ENCODE measurements at places on chromosomes 5 and 9.

DNA sequence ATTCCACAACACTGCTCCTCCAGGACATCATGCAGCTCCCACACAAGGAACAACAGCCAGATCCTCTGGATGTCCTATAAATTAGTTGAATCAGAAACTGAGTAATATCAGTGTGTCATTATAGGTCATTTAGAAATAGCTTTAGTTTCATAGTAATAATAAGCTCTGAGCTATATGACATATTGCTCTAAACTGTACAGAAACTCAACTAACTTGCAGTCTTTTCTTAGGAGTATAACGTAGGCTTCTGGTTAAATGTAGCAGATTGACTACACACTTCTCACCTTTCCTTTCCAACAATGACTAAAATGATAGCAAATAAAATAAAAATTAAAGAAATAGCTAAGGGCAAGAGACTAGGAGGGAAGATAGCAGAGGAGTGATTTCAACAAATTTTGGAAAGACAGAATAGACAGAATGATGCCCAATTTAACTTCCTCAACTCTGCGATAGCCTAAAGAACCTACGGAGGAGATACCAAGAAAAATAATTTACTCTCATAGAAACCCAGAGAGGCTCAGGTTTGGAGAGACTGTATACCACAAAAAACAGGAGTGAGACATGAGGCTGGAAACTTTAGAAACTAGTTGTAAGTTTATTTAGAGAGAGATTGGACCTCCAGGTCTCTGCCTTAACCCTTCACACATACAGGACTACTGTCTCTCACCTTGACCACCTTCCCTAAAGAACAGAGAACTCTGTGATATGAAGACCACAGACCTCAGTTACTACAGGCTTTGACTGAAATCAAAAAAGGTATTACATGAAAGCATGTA, 193.7 kb downstream of the TSSK1B start:
- no peak for DNase-seq

DNA sequence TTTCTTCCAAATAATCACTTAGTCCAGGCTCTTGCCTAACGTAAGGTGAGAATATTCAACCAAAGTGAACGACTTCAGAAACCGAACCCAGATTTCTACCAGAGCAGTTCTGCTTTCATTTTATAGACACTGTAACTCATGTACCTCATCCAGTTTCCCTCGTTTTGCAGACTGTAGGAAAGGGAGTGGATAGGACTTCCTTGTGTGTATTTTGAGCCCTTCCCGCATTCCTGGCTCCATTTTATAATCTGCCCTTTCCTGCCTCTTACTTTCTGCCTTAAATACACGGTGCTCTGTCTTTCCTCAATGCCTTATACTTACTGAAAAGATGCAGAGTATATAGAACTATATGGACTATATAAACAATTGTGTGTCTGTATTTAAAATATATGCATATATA, 20.8 kb downstream of the MINAR2 start:
- DNase-seq, result no peak

DNA sequence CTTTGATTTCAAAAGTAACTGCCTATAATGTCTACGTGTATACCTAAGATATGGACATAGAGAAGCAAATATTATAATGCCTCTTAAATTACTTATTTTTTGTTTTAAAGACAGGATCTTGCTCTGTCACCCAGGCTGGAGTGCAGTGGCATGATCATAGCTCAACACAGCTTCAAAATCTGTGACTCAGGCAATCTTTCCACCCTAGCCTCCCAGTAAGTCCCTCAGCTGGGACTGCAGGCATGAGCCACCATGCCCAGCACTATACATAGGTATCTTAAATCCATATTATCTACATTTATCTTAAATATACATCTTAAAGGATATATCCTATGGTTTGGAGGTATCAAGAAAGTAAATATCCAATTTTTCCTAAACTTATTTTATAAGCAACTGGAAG, 261.2 kb downstream of the ARL15 start:
- no peak for DNase-seq

DNA sequence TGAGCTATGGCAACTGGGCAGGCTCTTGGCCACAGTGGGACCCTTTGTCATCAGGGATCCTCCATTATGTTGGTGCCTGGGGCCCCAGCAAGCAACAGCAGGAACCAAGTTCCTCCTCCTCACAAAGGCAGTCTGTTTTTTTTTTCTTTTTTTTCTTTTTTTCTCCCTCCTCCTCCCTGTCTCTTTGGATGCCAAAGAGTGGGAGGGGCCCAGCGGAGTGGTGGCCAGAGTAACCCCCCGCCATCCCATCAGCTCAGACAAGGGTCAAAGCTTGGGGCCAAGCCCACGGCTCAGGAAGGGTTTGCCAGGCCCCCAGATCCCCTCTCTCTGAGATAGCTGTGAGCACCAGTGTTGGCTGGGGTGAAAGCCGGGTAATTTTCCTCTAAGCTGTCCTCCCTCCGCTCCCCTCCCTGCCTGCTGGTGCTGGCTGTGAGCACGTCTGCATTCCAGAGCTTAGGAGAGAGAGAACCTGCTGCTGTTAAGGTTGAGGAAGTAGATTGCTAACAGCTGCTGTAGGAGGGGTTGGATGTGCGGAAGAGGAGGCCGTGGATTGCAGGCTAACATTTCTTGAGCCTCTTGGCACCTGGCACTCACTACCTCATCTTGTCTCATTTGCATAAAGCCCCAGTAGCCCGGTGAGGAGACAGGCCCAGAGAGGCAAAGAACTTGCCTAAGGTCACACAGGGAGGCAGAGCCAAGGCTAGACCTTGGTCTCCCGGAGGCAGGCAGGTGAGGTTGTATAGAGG, 21.2 kb downstream of the GSN start:
- no peak for DNase-seq

DNA sequence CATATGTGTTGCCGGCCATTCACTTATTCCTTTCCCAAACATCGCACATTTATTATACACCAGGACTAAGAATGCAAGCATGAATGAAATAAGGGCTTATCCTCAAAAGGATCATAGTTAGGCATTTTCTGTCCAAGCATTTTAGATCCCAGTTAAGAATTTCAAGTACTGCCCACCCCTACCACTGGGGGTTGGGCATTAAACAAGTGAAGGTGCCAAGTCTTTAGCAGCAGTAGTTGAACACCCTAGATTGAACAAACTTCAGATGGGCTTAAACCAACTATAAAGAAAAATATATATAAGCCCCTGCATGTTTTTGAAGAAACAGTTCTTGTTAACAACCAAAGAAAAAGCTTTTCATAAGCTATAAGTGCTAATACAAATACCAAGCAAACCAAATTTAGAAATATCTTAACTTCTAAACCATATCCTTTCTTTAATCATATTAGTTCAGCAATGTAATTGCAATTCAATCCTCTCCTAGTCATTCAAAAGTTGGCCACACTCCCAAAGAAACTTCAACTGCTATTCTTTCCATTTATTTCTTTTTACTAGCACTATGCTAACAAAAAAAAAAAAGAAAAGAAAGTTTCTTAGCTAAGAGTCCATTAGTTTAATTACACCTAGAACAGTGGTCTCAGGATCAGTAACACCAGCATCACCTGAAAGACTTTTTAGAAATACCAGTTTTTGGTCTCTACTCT, 149.8 kb downstream of the MLLT3 start:
- DNase-seq, result no peak

- no peak for DNase-seq
These were observed 5.1 kb upstream of the C5orf46 start for GRCh38 chr5:147911427-147911826.

- no peak for DNase-seq
These were observed 243.8 kb upstream of the ADAMTS16 start for GRCh38 chr5:4896328-4896727.

- DNase-seq, result no peak
These were observed 32.2 kb downstream of the NDUFS6 start for GRCh38 chr5:1833264-1834021.

DNA sequence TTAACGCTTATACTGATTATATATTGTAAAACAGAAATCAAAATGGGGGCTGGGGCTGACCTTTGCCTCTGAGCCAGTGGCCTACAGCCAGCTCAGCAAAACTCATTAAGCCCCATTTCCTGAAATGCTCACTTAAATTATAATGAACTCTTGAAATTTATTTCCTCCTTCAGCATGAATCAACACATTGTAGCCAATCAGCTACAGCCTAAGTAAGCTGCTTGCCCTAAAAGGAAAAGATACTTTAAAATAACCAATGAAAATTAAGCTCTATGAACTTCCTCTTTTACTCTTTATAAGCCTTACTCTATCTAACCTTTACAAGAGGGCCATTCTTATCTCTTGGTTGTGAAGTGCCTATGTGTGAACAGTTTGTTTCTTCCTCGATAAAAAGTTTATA, 33.5 kb upstream of the SUB1 start:
- DNase-seq, result no peak

DNA sequence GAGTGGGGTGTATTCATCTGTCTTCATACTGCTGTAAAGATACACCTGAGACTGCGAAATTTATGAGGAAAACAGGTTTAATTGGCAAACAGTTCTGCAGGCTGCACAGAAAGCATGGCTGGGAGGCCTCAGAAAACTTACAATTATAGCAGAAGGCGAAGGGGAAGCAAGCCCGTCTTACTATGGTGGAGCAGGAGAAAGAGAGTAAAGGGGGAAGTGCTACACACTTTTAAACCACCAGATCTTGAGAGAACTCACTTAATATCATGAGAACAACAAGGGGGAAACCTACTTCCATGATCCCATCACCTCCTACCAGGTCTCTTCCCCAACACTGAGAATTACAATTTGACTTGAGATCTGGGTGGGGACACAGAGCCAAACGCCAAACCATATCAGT, 12.5 kb upstream of the NREP start:
- no peak for DNase-seq

- no peak for DNase-seq
These were observed 6.3 kb downstream of the C5orf15 start for GRCh38 chr5:133962131-133962530.

DNA sequence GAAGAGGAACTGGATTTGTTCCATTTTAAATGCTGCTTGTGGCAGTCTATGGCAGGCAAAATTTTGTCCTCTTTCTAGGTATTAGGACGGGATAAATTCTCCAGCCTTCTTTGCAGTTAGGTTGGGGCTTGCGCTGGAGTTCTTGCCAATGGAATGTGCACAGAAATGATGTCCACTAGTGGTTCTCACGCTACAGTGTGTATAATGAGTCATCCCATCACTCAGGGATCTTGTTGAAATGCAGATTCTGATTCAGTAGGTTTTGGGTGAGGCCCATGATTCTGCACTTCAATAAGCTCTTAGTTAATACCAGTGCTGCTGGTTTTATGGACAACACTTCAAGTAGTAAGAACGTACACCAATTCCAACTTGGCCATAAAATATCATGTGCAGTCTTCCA, 317.6 kb upstream of the KLF4 start:
- no peak for DNase-seq

- DNase-seq, result no peak
These were observed 2.4 kb downstream of the KIF2A start for GRCh38 chr5:62308439-62308838.

DNA sequence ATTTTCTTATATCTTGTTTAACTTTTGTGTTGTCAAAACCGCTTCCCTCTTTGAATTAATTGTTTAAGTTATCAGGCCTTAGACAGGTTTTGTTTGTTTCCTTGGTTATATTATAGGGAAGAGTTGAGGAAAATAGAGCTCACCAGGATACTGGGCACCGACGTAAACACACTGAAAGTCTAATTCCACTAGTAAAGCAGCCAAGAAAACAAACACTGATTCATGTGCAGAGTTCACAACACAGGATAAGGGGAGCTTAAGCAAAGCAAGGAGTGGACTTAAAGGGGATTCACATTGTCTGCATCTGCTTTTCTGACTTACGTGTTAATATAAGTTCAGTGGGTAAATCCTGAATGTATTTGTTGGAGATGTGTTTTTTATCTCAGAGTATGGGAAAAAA, 139.0 kb upstream of the CDH6 start:
- DNase-seq, result no peak

GRCh38 chr5:172799416-172799815, 28.4 kb upstream of the DUSP1 start:
- DNase-seq, result no peak

GRCh38 chr5:14445576-14446290, 135.9 kb upstream of the OTULINL start:
- DNase-seq, result no peak

DNA sequence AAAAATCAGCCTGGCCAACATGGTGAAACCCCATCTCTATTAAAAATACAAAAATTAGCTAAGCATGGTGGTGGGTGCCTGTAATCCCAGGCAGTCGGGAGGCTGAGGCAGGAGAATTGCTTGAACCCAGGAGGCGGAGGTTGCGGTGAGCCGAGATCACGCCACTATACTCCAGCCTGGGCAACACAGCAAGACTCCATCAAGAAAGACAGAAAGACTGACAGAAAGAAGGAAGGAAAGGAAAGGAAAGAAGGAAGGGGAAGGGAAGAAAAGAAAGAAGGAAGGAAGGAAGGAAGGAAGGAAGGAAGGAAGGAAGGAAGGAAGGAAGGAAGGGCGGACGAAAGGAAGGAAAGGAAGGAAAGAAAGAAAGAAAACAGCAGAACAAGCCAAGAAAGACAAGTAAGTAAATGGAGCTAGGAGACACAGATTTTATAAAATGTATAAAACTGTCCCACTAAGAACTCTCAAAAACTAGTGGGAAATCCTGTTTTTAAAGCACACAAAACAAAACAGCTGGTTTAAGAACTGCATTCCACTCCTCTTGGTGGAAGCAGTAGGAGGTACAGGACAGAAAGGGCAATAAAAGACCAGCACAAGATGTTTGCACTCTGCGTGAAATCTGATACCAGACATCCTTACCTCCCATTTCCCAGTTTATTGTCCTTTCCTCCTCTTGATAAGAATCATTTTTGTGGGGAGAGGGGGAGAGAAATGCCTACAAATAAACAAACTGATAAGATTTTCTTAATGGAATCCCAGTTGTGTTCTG, 46.7 kb downstream of the MYO10 start:
- no peak for DNase-seq

DNA sequence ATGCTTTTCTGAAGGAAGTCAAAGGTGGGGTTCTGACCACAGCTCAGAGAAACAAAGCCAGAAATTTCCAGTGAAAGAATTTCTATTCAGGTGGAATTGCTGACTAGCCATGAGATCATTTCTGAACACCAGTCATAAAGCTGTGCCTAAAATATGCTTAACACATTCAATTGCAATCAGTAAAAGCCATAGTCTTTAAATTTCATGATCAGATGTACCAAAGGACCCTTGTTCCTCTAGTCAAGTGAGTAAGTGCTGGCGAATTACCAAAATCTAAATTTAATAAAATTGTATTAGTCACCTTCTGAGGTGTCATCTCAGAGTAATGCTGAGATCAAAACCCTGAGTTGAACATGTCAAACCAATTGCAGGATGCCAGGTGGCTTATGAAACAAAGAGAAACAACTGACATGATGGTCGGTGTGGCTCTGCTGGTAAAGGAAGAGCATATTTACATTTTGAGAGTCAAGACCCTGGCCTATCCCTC, 334.2 kb upstream of the CCNH start:
- DNase-seq, result no peak

GRCh38 chr5:172624996-172625964, 15.8 kb upstream of the NEURL1B start:
- DNase-seq, result no peak

- DNase-seq, result no peak
These were observed 29.7 kb downstream of the SLC36A1 start for GRCh38 chr5:151477101-151477500.

- peak; percentile 6 for DNase-seq
These were observed 44.5 kb upstream of the NR5A1 start for GRCh38 chr9:124551472-124552272.

Measured in forelimb muscle (tissue), 1 donor.